ENCODE measurements at places on chromosomes 6 and 20.

DNA sequence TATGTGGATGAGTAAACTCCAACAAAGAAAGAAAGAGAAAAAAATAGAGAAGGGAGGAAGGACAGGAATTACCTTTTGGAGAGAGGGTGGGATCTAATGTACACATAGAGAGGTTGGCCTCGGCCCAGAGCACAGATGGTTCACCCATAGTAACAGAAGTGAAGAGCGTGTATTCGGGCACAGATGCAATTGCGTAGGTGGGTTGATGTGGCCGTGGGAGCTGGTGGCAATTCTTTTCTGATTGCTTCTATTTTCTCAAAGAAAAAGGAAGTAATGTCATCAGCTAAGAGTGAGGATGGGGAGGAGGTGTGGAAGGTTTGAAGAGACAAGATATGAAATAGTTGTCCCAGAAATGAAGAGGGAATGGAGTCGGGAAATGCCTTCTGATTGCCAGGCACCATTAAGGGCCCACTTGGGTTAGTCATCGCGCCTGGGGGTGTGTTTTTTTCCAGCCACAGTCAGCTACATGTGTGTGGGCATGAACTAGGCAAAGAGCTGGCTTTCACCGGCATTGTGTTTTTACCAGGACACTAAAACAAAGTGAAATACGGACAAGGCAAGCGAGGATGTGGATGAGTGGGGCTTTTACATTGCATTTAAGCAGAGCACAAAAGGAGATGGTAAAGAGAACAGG is 158.7 kb downstream of the SYNE1 start:
- DNase-seq, result no peak

DNA sequence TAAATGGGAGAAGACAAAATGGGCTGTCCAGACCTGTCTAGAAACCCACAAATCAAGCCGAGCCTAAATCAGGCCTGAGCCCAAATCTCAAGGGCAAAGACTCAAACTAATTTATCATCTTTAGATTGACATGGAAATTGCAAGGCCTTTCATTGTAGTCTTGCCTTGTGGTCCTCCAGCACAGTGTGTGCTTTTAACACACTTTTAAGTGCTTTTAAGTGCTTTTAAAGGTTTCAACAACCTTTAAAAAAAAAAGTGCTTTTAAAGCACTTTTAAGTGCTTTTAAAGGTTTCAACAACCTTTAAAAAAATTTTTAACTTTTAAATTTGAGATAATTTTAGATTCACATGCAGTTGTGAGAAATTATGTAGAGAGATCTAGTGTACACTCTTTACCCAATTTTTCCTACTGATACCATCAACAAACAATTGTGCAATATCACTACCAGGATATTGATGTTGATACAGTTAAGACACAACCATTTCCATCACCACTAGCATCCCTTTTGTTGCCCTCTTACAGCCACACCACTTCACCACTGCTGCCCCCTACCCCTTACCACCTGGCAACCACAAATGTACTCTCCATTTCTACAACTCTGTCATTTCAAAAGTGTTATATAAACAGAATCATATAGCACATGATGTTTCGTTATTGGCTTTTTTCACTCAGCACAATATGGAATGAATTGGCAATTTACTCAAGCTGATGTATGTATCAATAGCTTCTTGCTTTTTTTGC is 23.1 kb upstream of the DCBLD1 start:
- no peak for DNase-seq

DNA sequence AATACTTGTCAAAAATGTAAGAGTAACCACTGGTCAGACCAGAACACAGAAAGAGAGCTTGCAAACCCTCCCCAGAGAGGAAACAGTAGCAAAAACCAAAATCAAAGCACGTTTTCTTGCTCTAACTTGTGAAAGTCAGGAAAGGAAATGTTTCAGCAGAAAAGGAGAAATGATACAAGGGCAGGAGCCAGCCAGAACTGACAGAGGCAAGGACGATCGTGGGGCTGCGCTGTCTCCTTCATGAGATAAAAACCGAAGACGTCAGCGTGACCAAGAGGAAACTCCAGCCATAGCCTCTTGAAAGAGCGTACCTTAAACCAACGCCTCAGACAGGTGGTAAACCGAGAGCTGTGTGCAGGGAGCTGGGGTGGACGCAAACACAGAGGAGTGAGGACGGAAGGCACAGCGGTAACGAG is 27.5 kb downstream of the LAMA5 start:
- no peak for DNase-seq

- no peak for DNase-seq
These were observed 937 bp downstream of the ZNF318 start for GRCh38 chr6:43368259-43369160.

- no peak for DNase-seq
These were observed 3.9 kb upstream of the SIGLEC1 start for GRCh38 chr20:3716195-3716834.

DNA sequence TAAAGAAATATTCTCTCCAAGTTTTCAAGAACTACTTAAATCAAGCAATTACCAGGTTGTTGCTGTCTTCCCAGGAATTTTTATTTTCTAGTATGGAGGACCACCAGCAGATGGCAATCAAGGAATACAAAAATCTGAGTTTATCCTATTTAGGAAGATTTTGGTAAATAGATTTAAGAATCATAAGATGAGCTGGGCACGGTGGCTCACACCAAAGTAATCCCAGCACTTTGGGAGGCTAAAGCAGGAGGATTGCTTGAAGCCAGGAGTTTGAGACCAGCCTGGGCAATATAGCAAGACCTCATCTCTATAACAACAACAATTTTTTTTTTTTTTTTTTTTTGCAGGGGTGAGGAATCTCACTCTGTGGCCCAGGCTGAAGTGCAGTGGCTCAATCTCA is 19.3 kb upstream of the SEC63 start:
- DNase-seq, result no peak

GRCh38 chr6:78110641-78111040 is 457.8 kb downstream of the MEI4 start:
- DNase-seq, result no peak

GRCh38 chr6:3506751-3507383 is 50.0 kb upstream of the SLC22A23 start:
- no peak for DNase-seq

GRCh38 chr6:106512968-106513574 is 116.2 kb downstream of the RTN4IP1 start:
- no peak for DNase-seq

DNA sequence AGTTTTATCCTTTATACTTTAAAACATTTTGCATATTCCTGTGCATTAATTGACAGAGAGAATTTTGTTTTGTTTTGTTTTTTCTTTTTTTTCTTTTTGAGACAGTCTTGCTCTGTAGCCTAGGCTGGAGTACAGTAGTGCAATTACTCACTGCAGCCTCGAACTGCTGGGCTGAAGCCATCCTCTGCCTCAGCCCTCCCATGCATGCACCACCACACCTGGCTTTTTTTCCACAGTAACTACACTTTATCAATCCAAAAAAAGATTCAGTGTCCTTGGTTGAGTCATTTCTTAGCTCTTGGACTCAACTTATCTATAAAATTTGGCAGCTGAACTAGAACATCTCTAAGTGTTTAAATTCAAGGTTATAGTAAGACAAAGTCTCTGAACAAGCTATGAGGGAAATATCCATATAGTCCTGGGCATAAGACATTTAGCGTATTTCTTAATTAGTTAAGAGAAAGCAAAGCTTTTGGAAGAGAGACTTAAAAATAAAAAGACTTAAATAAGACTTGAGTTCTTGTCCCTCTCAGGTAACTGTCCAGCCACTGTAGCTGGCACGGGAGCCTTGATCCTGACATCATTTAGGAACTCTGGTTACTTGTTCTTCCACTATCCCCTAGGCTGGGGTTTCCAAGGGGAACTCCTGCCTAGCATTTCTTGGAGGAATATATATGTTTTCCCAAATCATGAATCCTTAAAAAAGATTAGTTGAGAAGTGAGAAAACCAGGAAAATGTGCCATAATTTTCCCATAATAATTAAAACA is 300.1 kb downstream of the HACE1 start:
- no peak for DNase-seq

- DNase-seq, result no peak
These were observed 76.8 kb downstream of the ERMARD start for GRCh38 chr6:169828176-169828575.

- no peak for DNase-seq
These were observed 44.6 kb downstream of the NKX2-4 start for GRCh38 chr20:21352703-21353102.

DNA sequence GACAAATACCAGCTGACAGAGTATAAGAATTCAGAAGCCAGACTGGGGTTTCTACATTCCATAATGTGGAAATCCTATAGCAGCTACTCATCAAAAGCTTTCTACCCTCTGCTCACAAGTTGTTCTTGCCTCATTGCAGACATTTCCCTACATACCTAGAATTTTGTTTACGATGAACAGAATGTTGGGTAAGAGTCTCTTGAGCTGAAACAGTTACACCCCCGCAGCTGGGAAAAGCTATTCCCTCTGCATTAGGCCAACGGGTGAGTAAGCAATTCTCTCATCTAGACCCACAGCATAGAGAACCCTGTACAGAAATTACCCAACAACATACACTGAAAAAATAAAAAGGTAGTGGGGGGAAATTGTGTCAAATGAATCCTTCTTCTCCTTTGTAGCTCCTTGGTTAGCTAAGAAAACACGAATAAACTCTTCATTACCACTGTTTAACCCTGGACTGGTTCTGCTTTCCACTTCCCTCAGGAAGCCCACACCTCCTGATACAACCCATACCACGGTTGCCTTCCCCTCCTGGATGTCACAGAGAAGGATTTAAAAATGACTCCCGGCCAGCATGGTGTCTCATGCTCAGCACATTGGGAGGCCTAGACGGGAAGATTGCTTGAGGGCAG is 215.0 kb upstream of the SHLD1 start:
- DNase-seq, result no peak

DNA sequence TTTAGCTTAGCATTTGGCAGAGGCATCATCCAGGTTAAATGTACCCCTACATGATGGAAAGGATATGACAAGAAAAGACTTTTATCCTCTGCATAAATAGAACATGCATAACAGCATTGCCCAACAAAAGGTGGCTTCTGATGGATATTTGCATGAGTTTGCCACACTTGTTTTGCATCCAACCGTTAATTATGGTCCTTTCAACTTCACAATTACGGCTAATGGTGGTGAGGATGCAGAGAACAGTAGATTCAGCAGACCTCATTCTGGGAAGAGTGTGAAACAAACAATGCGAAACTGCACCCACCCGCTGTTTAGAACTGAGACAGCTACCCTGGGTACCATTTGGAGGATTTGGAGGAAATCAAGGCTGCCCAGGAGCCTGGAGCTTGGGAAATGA is 690.9 kb upstream of the CHD6 start:
- DNase-seq, result no peak

DNA sequence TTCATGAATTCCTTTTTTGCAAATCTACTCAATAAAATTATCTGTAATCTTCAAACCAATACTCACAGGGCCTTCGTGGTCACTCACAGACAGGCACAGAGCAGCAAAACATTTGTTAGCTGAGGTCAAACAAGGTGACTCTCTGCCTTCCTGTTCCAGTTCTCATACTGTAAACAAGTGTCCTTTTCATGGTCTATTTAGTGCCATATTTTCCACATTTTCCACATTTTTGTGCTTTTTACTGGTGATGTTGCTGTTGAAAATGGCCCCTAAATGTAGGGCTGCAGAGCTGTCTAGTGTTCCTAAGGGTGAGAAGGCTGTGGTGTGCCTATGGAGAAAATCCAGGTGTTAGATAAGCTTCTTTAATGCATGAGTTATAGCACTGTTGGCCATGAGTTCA is 133.1 kb upstream of the COL21A1 start:
- no peak for DNase-seq

DNA sequence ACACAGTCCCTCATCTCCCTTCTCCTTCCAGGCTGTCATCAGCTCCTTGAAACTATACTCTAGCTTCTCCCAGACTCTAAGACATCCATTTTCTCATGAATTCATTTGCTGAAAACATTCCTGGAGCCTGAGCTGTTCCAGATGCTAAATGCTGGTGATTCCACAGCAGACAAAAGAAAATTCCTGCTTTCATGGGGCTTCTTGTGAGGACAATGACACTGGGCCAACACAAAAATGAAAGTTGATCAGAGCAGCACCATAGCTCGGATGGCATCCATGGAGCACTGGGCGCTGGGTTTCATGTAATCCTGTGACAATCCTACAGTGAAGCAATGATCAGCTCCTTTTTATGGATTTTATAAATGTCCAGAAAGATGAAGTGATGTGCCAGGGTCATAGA is 47.4 kb upstream of the STX16 start:
- DNase-seq, result no peak

DNA sequence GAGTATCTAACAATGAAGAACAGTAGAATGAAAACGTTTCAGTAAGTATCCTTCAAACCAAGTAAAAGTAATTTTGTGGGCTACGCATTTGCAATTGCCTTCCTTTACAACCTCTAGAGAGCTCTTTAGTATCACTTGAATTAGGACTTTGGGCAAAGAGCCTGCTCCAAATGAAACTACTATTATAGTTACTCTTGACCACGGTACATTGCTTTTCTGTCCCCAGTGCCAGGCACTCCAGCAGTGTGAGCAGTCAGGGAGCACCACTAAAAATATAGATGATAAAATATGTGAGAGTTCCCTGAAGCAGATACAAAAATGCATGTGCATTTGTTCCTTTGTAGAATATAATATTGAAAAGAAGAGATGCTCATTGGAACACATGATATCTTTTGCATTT is 450.1 kb upstream of the MANEA start:
- no peak for DNase-seq

DNA sequence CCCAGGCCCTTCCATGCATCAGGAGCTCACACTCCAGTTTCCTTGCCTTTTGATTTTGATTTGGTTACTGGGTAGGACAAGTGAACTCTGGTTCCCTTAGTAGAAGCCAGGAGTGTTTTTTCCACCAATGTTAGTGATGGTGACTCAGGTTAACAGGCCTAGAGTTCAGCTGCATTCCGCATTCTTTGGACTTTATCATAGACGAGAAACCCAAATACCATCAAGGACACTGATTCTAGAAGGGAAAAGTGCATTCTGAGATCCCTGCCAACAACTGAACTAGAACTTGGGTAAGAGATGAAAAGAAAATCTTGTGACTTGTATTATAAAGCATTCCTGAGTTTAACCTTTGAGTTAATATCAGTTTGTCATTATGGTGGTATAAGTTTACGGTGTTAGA is 8.9 kb downstream of the GSS start:
- DNase-seq, result no peak

DNA sequence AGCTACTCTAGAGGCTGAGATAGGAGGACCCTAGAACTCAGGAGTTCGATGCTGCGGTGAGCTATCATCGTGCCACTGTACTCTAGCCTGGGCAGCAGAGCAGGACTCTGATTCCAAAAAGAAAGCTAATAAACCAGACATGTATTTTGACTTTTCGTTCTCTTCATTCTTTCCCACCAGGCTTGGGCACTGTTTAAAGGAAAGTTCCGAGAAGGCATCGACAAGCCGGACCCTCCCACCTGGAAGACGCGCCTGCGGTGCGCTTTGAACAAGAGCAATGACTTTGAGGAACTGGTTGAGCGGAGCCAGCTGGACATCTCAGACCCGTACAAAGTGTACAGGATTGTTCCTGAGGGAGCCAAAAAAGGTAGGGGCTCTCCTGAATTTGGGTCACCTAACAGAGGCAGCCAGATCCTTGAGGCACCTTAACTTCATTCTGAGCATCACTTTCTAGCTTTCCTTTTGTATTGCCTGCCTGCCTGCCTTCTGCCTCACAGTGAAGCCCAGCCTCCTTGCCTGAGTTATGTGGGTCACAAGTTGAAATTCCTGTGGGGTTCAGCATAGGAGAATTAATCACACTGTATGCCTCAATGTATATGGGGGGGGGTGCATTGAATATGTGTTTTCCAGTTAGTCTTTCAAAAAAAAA is 3.2 kb downstream of the IRF4 start:
- DNase-seq, result no peak

GRCh38 chr20:61847420-61847748 is 218.3 kb downstream of the TAF4 start:
- DNase-seq, result no peak

GRCh38 chr20:59163631-59164530 is at the start of gene ZNF831:
Gene ZNF831 (plus strand): TSS chr20:59163821. CDS start chr20:59191020, 27,199 bp downstream.
- no peak for DNase-seq

All from omental fat pad (tissue), 4 donors.